Bone marrow (tissue), 2 donors: ENCODE measurements at places on chromosomes 2 and 18.

GRCh38 chr2:131641414-131642206 is 113.9 kb downstream of the CCDC74A start:
- no peak for DNase-seq

GRCh38 chr2:30403592-30404312 is 43.3 kb upstream of the LCLAT1 start:
- DNase-seq = no peak

DNA sequence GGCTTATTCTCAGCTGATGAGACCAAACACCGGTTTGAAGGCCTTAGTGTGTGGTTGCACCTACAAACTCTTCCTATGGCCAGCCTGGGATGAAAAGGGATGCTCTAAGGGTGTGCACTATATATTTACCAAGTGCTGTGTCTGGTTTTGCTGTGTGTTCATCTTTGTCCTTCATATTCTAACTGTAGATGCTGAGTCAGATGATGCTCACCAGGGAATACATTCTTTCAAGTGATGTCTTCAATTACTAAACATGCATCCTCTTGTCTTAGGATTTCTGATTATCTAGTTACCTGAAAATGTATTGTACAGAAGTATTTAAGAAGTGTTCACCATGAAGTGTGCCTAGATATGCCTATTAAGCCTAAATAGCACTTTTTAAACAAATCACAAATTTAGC is 1111.6 kb upstream of the ZEB2 start:
- no peak for DNase-seq

GRCh38 chr2:10762651-10763460 is 41.4 kb downstream of the ATP6V1C2 start:
- no peak for DNase-seq

DNA sequence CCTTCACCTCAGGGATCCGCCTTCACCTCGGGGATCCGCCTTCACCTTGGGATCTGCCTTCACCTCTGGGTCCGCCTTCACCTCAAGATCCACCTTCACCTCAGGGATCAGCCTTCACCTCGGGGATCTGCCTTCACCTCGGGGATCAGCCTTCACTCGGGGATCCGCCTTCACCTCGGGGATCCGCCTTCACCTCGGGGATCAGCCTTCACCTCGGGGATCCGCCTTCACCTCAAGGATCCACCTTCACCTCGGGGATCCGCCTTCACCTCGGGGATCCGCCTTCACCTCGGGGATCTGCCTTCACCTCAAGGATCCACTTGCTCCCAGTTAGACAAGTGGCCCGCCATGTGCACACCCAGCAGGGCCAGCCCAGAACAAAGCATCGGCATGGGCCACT is 7.3 kb downstream of the KIF1A start:
- DNase-seq = no peak

DNA sequence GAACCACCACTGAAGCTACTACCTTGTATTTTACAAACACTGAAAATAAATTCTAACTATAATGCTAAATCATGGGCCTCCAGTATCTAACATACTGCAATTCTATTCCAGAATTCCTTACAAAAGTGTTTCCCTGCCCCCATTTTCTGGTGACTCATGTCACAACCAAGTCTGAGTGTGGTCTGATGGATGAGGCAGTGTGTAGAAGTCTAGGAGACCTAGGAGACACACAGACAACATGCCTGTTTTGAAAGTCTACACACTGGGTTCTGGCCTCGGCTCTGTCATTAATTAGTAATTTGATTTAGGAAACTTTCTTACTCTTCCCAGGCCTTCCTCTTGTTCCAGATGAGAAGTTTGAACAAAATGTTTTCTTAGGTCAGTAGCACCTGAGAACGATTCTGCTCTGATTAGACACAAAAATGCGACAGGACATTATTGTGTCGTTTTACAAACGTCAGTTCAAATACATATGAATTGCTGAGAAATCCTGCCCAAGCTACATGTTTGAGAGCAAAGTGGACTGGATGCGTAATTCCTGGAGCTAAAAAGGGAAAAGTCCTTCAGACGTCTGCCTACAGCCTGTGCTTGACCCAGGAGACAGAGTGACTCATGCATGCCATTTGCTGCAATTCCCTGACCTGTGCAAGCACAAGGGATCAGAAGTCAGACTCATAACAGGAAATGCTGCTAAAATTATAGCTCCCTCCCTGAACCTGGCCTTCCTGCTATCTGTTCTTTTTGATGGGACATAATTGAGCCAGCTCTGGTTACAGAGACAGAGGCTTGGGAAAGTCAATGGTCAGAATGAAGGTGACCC is 494.4 kb downstream of the SOX11 start:
- DNase-seq = no peak

DNA sequence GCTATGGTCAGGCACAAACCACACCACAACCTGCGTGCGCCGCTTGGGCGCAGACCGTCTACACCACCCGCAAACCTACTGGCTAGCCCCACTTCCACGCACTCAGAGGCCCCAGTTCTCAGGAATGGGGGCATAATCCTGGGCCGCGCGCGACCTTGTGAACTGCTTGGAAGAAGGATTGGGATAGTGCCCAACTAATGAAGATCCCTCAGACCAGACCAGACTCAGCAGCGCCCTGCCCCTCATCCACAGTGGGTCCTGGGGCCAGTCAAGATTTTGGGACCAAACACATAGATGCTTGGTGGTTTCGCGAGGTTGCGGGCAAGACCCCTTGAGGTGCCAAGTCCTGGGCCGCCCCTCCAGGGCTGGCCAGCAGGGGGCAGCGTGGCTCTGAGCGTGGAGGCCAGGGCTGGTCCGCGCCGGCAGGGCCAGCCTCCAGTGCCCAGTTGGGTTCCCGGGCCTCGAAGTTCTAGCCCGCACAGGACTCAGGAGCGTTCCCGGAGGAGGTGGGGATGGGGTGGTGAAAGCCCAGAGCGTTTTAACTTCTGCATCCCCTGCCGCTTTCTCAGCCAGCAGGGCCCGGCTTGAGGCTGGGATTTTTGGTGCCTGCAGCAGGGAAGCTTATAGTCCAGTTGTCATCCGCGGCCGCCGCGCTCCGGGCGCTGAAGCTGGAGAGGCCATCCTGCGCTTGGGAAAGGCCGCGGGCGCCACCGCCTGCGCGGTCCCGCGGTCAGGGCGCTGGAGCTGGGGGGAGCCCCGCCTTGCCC is 8.3 kb downstream of the OSR1 start:
- no peak for DNase-seq

DNA sequence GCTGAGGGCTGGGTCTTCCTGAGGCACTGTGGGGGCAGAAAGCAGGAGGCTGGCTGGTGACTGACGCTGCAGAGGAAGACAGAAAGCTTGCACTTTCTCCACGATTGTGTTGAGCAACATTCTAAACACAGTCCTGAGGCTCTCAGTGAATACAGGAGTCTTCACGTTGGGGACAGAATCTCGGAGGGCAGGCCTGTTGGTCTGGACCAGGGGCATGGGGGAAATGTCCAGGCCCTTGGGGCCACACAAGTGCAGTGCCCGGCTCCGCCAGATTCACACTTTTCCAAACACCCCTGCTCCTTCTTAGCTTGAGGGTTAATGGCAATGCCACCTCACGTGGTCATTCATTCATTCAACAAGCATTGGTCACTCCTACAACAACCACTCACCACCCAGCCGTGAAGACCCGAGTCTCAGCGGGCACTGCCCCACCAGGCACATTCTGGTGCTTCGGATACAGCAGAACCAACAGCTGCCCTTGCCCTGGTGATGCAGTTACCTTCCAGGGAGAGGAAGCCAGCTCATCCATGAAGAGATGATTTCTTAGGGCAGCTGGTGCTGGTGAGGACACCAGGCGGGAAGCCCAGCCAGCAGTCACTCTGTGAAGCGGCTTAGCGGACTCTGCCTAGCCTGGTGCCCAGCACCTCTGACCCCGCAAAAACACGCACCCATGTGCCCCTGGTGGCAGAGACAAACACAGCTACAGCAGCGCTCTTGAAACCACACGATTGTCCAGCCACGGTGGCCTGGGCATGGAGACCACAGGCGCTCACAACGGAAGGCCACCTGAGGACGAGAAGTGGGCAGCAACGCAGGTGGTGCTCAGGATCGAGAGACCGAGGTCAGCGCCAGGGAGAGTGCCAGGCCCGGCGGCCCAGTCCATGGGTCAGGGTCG is 10.9 kb upstream of the GPC1 start:
- no peak for DNase-seq

DNA sequence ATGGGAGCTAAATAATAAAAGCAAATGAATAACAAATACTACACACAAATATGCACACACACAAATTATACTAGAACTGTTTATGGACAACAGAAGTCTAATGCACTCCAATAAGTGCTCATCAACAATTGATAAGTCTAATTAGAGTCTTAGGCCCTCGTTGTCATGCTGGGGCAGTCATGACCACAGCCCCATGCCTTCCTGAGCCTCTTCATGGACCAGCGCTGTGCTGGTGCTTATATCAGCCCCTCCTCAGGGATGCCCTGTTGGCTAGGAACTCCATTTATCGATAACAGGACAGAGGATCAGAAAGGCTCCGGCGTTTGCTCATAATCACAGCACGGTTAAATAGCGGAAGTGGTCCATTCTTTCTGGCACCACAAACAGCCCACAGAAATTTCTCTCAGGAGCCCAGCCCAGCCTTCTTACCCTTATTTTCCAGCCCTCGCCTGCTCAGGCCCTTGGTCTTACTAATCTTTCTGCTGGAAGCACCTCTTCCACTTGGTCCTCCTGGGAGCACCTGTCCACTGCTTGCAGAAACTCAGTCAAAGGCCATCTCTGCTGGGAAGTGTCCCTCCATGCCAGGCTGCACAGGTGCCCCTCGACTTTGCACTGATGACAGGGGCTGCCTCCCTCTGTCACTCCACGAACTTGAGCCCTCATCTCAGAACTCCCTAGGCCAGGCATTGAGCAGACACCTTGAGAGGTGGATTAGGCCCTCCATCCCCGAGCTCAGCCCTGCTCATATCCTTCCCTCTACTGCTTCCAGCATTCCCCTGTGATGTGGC is 500.2 kb upstream of the HS6ST1 start:
- no peak for DNase-seq

- DNase-seq = no peak
These were observed 588.6 kb downstream of the NRXN1 start for GRCh38 chr2:50443288-50443687.

DNA sequence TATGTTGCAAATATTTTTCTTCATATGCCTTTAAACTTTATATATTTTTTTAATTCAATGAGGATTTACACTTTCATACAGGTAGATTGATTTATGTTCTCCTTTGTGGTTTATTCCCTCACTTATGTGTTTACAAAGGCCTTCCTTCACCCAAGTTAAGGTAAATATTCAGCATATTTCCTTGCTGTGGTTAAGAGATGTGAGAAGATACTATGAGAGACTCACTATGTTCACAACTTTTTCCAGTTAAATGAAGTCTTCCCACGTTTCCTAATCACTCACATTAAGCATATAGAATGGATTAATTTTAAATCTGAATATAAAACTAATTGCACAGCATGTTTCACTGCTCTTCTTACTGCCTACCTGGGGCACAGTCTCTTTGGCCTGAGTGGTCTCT is 597 bp downstream of the PECR start:
- DNase-seq = no peak

- no peak for DNase-seq
These were observed 554.4 kb upstream of the LRRTM1 start for GRCh38 chr2:80858965-80859364.

DNA sequence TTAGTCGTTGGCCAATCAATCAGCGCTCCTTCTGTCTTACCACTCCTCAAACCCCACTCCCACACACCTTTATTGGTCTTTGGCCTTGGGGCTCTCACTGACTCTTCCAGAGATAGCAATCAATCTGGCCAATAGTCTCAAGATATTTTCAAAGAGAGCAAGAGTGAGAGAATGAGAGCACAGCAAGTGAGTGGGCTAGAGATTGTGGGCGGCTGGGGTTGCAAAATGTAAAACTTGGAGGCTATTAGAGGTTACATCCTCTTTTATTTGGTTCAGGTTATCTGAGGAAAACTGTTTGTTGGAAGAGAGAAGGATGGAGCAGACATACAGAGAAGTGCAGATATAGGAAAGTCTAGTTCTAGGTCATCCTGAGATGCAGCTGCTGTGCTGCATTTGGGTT is 32.8 kb downstream of the TACR1 start:
- no peak for DNase-seq

- no peak for DNase-seq
These were observed 54.0 kb upstream of the NOSTRIN start for GRCh38 chr2:168748461-168748860.

- DNase-seq = no peak
These were observed 61.7 kb upstream of the NCK2 start for GRCh38 chr2:105683011-105683492.

DNA sequence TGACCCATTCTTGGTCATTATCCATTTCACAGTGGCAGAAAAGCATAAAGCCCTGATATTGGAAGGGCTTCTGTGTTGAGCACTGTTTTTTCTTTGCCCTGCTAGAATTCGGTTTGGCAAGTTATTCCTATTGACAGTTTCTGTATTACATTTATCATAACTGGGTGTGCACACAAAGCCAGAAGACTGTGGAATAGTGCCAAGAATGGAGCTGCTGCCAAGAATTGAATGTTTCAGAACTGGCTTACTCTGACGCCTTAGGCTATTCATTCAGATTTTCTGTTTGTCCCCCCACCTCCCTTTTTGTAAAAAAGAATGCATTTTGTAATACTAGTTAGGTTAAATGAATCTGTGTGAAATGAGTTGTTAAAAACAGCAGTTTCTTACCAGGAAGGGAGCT is 12.7 kb downstream of the KDM3A start:
- DNase-seq = no peak

- no peak for DNase-seq
These were observed 77.8 kb upstream of the TMEM200C start for GRCh38 chr18:5973099-5973498.

DNA sequence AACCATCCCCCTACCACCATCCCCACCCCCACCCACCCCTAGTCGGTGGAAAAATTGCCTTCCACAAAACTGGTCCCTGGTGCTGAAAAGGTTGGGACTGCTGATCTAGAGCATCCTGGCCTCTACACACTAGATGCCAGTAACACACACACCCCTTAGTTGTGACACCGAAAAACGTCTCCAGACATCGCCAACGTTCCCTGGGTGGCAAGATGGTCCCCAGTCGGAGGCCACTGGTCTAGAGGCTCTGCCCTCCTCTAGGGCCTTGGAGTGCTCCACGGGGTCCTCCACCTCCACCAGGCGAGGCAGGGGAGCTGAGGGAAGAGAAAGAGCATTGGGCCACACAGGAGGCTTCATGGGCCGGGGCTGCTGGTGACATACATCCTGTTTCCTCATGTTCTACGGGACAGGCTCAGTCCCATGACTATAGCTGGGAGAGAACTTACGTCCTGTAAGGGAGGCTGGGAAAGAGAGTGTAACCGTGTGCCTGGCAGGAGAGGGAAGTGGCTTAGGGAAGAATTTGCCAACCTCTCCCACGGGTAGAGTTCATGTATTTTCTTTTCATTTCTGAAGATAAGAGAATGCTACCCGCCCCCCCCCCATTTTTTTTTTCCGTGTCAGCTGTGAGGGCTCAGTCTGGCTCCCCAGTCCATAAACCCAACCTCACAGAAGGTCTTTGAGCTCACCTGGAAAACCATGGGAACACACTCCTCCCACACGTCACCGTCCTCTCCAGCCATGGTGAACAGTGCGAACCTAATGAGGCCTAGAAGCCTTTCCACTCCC is 132.7 kb upstream of the MYCN start:
- DNase-seq = no peak

GRCh38 chr2:172893671-172894070 is 158.0 kb downstream of the RAPGEF4 start:
- no peak for DNase-seq

GRCh38 chr2:67242456-67242855 is 154.7 kb upstream of the ETAA1 start:
- DNase-seq = no peak
